HT1080 (cell line): ENCODE measurements at places on chromosomes 12 and 14.
A peak's percentile ranks its signal among the peaks of the same experiment; 100 is the strongest.

DNA sequence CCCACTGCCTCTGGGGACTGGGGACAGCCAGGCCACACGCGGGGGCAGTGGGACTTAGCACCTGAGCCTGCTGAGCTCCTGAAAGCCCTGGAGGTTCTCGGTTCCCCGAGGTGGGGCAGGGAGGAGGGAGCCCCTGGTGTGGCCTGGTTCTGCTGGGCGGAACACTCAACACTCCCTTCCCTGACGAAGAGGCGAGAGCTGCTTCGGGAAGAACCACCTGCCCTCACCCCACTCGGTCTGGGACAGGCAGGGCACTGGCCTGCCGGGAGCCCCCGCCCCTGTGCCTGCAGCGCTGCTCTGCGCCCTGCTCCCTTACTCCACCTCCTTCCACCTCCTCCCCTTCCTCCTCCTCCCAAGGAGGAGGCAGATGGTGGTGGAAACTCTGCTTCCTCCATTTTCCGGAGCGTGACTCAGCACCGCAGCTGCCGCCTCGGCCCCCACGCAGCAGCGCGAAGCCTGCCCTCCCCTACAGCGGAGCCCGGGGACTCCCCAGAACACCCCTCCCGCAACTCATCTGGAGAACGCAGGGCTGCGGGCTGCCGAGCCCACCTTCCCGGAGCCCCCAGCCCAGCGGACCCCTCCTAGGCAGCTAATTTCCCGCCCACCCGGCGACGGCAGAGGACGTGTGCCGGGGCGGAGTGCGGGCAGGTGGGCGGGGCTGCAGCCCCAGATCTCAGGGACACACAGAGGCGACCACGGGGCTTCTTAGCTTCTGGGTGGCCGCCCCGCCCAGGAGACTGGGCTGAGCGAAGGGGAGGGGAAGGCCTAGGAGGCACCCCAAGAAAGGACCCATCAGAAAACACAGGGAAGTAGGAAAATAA is 11.7 kb upstream of the INF2 start:
- DNase-seq: peak; percentile 83

DNA sequence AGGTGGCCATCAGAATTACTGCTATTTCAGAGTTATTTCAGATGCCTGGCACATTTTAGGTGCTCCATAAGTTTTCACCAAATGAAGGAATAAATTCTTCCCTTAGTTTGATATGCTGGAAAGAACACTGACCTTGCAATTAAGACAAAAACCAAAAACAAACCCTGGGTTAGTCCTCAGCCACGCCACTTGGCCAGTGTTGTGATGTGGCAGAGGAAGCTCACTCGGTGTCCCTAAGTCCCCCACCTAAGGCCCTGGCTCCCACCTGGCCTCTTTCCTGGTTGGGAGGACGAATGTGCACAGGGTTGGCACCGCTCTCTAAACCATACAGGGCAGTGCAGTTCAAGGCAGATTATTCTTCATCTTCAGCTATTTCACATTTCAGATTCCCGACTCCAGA is 13.7 kb upstream of the FGF23 start:
- no peak for DNase-seq

- DNase-seq: peak; percentile 34
Measured at GRCh38 chr12:25855716-25856115, 102.8 kb upstream of the RASSF8 start.

- DNase-seq: no peak
Measured at GRCh38 chr12:66549050-66549389, 129.9 kb downstream of the GRIP1 start.

DNA sequence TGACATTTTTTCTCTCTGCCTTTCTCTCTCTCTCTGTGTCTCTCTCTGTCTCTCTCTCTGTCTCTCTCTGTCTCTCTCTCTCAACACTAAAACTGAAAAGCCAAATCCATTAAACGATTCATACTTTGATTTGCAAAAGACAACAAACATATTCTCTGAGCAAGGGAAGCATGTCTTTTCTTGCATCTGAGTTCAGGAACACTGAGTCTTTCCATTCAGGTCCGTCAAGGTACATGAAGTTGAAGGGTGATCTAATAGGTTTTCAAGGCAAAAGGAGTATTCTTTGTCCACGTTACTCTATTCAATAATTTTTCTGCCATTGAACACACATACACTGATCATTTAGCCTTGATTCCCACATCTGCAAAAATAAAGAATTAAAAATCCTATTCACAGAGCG is 900.9 kb downstream of the BCL11B start:
- DNase-seq: no peak

GRCh38 chr12:65368055-65368454 is 89.6 kb downstream of the MSRB3 start:
- DNase-seq: no peak

- peak; percentile 79 for DNase-seq
Measured at GRCh38 chr12:82486524-82487235, 128.4 kb downstream of the METTL25 start.

- no peak for DNase-seq
Measured at GRCh38 chr14:32897698-32898064, 41.0 kb upstream of the NPAS3 start.

- peak; percentile 42 for DNase-seq
Measured at GRCh38 chr14:96752594-96752993, 44.6 kb upstream of the VRK1 start.

DNA sequence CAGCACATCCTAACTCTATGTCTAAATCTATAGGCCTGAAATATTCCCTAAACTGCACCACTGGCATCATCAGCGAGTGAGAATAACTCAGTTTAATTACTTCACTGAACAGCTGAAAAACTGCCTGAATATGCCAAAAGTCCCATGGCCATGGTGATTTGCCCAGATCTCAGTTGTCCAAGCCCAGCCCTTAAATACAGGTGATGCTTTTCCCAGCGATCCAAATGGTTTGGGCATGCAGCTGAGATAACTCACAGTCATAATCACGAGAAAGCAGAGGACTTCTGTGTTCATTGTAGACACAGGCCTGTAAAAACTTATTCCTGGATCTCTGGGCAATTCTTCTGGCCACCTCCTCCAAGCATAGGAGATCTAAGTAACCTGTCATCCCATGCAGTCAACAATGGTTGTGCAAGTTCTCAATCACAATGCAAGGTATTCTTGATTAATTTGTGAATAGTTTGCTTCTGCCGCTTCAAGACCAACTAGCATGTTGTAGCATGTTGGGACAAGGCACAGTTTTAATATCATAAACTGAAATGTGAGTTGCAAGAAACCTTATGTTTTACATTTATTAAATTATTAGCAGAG is 40.5 kb downstream of the DUSP6 start:
- DNase-seq: no peak

GRCh38 chr12:63164911-63165310 is 13.9 kb upstream of the AVPR1A start:
- DNase-seq: no peak

- DNase-seq: no peak
Measured at GRCh38 chr12:93085383-93086287, 156.5 kb upstream of the EEA1 start.

DNA sequence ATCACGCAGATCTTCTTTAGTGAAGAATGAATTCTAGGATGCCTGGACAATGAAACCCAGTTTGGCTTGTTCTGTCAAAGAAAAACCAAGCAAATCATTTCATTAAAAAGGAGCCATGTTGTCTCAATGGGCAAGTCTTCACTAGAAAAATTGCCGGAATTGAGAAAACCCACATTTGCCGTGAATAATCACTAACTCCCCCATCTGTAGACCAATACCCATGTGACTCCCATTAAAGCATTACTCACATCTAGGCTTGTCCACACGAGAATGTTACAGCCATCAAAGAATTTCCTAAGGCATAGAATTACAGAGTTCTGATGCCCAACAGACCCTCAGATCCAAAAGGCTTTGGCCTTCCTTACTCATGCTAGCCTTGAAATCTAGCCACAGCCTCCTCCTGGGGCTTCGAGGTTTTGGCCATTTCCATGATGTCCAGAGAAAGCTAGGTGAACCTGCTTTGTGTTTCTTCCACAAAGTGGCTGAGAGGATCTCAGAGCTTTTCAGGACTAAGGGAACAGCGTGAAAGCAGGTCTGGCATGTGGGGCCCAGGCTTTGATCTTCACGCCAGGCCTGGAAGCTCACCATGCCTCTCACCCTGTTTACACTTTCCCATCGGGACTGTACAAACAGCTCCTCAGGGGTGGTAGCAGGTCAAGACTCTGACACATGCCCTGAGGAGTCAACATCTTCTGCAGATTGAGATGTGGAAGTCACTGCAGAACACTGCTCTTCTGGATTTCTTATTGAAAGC is 12.1 kb downstream of the SLC7A8 start:
- DNase-seq: peak; percentile 41

- DNase-seq: peak; percentile 71
Measured at GRCh38 chr14:88993946-88994345, 169.5 kb downstream of the TTC8 start.

GRCh38 chr12:118274066-118274465 is 98.6 kb downstream of the TAOK3 start:
- DNase-seq: no peak

DNA sequence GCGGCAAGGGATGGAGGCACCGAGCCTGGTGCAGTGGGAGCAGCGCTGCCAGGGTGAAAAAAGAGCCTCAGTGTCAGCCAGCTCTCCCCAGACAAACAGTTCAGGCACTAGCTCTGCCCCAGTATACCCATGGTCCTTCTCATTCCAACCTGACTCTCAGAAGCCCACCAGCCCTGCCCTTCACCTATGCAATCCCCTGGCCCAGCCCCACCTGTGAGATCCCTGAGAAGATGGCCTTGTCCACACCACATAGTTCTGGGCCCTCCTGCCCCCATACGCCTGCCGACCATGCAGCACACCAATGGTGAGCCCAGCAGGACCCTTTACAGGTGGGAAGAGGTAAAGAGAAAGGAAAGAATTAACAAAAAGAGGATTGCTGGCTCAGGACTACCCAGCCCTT is 6.5 kb downstream of the KMT2D start:
- no peak for DNase-seq

DNA sequence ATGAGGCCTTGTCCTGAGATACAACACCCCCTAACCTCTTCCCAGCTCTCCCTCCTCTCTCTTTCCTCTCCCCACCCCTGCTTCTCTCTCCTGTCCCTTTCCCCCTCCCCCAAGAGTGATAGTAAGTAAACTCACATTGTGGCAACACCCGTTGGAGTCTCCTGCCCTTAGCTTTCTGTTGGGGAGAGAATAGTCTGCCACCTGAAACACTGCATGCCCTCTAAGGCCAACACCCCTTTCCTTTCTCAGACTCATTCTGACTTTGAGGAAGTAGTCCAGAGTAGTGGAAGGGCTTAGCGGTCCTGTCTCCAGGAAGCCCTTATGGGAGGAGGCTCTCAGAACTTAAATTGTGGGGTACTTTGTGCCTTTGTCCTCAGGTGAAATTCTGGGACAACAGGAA is 95.2 kb downstream of the PRKCH start:
- DNase-seq: no peak
